ENCODE measurements at places on chromosomes 1 and 21.

GRCh38 chr1:8598060-8598724 lies 219.2 kb downstream of the RERE start:
- no peaks in the 10 kb centered on the region for H3K27me3 ChIP-seq
- H3K27ac ChIP-seq, result no peak overlapping the region
- H3K4me1 ChIP-seq, result peaks cover 15% of the 10 kb centered on the region
- DNase-seq, result no peak
- peaks cover 3% of the 10 kb centered on the region for H3K36me3 ChIP-seq
- H3K4me3 ChIP-seq, result no peak overlapping the region

DNA sequence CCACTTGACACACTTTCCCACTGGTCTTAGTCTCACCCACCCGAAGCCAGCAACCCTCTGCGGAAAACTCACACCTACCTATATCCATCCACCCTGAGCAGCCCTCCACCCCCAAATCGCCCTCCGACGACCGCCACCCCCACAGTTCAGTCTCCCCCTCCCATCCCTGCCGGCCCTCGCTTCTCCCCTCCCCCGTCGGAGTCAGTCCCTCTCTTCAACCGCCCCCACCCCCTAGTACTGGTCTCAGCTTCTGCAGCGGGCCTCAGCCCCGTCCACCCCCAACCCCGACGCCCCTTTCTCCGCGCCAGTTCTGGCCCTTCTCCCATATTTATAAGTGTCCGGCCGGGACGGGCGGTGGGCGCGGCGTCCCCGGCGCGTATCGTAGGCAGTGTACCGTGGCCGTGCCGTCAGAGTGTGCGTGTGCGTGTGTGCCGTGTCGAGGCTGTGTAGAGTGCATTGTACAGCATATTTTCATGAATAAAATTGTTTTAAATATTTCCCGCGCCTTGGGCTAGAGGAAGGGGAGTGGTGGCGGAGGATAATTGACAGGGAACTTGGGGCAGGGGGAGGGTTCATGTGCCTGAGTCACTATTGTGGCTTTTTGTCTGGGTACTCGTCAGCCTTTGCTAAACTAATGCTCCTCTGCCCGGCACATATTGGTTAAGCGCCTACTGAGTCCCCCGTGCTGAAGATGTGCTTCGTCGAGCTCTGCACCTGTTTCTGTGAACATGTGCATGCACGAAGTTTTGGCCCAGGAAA lies 22.0 kb downstream of the FOXO6 start:
- peak overlapping the region; percentile 65 for H3K4me3 ChIP-seq
- H3K4me1 ChIP-seq, result peaks cover 12% of the 10 kb centered on the region
- no peak for DNase-seq
- peaks cover 72% of the 10 kb centered on the region for H3K27me3 ChIP-seq

GRCh38 chr21:28066596-28067387 lies 925.9 kb downstream of the LTN1 start:
- DNase-seq, result no peak
- no peaks in the 10 kb centered on the region for H3K36me3 ChIP-seq
- H3K27ac ChIP-seq, result no peak overlapping the region
- H3K4me3 ChIP-seq, result no peak overlapping the region
- H3K27me3 ChIP-seq, result no peaks in the 10 kb centered on the region

DNA sequence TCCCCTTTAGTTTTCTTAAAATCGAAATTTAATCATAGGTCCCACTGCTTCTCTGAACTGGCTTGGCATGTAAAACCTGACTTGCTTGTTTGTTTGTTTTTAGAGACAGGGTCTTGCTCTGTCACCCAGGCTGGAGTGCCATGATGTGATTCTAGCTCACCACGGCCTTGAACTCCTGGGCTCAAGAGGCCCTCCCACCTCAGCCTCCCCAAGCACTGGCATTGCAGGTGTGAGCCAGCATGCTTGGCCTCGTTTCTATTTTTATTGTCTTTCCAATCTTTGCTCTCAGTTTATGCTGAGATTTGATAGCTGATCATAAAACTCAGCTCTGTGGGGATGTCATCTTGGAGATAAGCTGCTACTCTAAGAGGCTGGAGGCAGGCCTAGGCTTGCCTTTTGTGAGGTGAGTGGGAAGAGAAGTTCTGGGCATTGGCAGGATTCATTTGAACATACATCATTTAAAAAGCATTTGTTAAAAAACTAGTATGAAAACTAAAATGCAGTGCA lies 51.5 kb upstream of the GCLM start:
- H3K4me3 ChIP-seq, result no peak overlapping the region
- peaks cover 26% of the 10 kb centered on the region for H3K27me3 ChIP-seq

- H3K27me3 ChIP-seq, result no peaks in the 10 kb centered on the region
- no peak overlapping the region for H3K27ac ChIP-seq
- no peak for DNase-seq
- peak overlapping the region; percentile 86 for H3K4me3 ChIP-seq
- peaks cover 26% of the 10 kb centered on the region for H3K4me1 ChIP-seq
Observed at GRCh38 chr1:202959276-202959620, 1.1 kb upstream of the ADIPOR1 start.

GRCh38 chr1:204377800-204378668 lies 18.3 kb upstream of the PLEKHA6 start:
- peaks cover 7% of the 10 kb centered on the region for H3K4me1 ChIP-seq
- peaks cover 3% of the 10 kb centered on the region for H3K36me3 ChIP-seq
